ENCODE measurements at places on chromosomes 16 and 17. TPM values are rescaled to one million over a fixed set of nuclear protein-coding genes. Genes with fewer than 3 reads are reported as not detected.

DNA sequence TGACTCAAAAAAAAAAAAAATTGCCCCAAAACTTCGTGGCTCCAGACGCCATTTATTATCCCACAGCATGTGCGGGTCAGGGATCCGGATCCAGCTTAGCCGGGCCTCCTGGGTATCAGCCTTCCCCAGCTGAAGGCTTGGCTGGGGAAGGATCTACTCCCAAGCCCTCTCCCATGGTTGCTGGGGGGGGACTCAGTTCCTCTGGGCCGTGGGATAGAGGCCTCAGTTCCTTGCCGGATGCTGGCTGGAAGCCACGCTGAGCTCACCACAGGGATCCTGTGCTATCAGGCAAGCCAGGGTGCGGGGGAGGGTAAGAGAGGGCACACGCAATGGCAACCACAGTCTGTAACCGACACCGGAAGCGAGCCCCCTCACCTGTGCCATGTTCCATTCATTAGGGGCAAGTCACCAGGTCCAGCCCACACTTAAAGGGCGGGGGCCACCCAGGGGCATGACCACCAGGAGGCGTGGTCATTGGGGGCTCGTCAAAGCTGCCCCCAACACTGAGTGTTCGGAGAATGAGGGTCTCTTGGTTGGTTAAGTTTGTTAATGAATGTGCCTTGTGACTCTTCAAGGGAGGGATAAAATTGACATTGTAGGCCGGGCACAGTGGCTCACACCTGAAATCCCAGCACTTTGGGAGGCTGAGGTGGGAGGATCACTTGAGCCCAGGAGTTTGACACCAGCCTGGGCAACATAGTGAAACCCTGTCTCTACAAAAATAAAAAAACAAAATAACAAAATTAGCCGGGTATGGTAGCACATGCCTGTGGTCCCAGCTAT is 210.0 kb upstream of the GSE1 start:
- DNase-seq = no peak

DNA sequence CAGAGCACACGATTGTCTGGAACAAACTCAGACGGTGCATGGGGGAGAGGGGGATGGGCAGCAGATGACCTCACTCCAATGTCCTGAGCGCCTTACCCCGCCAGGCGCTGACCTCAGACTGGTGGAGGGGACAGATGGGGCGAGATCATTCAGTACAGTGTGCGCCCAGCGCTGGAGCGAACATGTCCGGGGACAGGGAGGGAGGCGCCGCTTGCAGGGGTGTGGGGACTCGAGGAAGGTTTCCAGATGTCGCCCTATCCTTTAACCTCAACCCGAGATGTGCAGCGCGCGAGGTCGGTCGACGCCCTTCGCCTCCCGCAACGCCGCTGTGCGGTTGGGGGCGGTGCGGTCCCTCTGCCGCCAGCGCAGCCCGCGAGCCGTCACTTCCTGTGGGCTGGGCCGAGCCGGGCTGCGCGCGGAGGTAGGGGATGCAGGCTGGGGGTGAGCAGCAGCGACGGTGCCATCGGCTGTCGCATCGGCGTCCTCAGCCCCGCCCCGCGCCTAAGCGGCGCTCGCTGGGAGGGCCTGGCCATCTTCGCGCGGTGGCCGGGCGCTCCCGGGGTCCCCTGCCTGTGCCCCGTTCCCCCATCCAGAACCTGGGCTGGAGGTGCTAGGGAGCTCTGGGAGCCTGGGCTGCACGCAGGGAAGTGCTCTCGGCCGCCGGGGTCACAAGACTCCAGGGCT is 5.3 kb upstream of the CDR2L start:
- peak; percentile 79 for DNase-seq

DNA sequence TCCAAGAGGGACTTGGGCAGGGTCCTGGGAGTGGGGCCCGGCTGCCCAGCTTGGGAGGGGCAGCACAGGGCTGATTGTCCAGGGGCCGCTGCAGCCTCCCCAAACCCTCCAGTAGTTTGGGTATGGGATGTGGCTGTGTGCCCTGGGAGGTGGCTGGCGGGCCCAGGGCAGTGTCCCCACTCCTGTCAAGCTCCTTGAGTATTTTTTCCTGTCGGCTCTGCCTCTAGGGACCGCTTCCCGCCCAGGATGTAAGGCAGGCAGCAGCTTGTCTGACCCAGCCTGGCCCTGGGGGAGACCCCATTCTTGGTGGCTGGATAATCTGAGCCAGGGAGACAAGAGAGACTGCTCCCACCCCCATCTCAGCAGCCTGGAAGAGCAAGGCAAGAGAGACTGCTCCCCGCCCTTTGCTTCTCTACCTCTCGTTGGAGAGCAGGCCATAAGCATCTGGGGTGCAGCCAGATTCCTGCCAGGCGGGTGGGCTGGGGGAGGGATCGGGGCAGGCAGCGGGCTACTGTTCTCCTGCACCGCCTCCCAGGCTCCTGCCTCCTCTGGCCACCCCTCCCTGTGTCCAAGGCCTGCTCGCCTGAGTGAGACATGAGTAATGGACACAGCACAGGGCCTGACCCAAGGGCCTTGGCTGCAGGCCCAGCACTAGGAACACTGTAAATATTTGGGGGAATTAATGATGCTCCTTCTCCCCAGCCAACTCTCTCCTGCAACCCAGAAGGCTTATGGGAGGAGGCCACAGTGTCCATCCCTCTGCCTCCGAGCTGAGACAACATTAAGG is 18.4 kb upstream of the ITGA3 start:
- peak; percentile 58 for DNase-seq

LRRC75A gene
- 52.6 TPM for total RNA-seq

- DNase-seq = no peak
Measured at GRCh38 chr17:80727409-80727755, 182.7 kb downstream of the RPTOR start.

GRCh38 chr17:76255801-76256429 is 9.2 kb upstream of the UBALD2 start:
- DNase-seq = peak; percentile 12

CA10 gene
- total RNA-seq = 0.64 TPM

DNA sequence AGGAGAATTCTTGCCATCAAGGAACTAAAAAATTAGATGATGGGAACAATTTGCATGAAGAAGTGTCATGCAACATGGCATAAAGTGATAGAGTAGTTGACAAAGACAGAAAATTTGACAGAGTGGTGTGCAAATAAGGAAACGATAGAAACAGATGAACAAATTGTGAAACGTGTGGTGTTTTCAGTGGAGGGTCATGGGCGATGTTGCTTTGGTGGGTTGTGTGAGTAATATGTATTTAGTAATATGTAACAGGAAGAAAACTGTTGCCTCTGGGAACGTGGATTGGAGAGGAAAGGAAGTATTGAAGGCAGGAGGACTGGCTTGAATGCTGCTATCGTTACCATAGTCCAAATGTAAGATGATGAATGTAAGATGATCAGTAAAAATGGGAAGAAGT is 3.6 kb downstream of the COX10 start:
- no peak for DNase-seq

- peak; percentile 69 for DNase-seq
Measured at GRCh38 chr17:65559804-65560627, 1.4 kb downstream of the AXIN2 start.

MYH13 gene
- not detected for total RNA-seq

EPX gene
- not detected for total RNA-seq

MT1M gene
- total RNA-seq = 23.3 TPM

- no peak for DNase-seq
Measured at GRCh38 chr17:59725691-59726090, 18.2 kb downstream of the VMP1 start.

GRCh38 chr16:2843526-2843925 is 13.4 kb downstream of the ZG16B start:
- no peak for DNase-seq

MYH10 gene
- total RNA-seq = 23.8 TPM

GRCh38 chr16:85329059-85329812 is 217.0 kb upstream of the CIBAR2 start:
- peak; percentile 66 for DNase-seq

GRCh38 chr17:79080761-79081290 is 6.2 kb downstream of the ENGASE start:
- no peak for DNase-seq

ASGR2 gene
- total RNA-seq = 0.96 TPM

RAB26 gene
- total RNA-seq = 3.8 TPM

- DNase-seq = no peak
Measured at GRCh38 chr16:17964196-17964595, 372.3 kb downstream of the NPIPA8 start.

DNA sequence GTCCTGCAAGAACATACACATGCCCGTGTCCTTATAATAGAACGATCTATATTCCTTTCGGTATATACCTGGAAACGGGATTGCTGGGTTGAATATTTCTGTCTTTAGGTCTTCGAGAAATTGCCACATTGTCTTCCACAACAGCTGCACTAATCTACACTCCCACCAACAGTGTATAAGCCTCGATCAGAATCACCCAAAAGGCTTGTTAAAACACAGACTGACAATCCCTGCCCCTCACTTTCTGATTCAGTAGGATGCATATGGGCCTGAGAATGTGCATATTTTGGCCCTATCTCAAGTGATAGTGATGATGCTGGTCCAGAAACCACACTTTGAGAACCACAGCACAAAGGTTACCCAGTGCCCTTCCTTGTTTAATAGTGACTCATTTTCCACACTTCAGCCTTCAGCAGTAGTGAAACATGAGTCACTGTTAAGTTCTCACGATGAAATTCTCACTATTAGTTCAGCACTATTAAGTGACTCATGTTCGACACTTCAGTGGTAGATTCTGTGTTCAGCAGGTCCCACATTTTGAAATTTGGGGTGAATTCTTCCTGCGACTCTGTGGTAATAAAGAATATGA is 215.6 kb downstream of the GRIN2A start:
- DNase-seq = no peak

ORMDL3 gene
- 62.0 TPM for total RNA-seq

GRCh38 chr16:4071686-4072561 is 44.3 kb downstream of the ADCY9 start:
- no peak for DNase-seq

DNA sequence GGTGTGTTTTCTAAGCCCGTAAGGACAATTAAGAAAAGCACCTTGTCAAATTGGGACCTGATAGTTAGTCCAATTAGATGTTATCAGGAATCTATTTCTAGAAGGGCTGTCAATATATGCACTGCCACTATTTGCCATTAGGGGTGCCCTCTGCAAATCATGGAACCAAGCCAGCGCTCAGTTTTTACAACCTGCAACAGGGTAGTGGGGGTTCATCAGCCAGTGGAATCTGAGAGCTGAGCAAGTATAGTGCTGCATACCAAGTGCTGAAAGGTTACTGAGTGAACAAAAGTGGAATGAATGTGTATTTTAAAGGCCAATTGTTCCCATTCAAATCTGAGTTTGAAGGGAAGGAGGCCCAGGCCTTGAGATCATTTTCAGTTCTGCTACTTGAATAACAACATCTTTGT is 10.4 kb downstream of the PRR11 start:
- no peak for DNase-seq

PHOSPHO1 gene
- total RNA-seq = not detected

SLC13A2 gene
- total RNA-seq = 17.1 TPM

DNA sequence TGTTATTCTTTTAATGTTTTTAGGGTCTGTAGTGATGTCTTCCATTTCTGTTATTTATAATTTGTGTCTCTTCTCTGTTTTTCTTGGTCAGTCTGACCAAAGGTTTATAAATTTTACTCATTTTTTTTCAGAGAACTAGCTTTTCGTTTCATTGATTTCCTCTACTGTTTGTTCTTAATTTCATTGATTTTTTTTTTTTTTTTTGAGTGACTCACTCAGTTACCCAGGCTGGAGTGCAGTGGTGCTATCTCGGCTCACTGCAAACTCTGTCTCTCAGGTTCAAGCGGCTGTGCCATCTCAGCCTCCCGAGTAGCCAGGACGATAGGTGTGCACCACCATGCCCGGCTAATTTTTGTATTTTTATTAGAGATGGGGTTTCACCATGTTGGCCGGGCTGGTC is 12.6 kb upstream of the UBTF start:
- no peak for DNase-seq

GTF3C1 gene
- total RNA-seq = 47.0 TPM

ABCC3 gene
- 211 TPM for total RNA-seq

- DNase-seq = peak; percentile 66
Measured at GRCh38 chr17:16378636-16379282, 2.1 kb upstream of the UBB start.

GRCh38 chr16:85428168-85428898 is 184.8 kb upstream of the GSE1 start:
- DNase-seq = peak; percentile 75

- DNase-seq = no peak
Measured at GRCh38 chr17:64096037-64096436, 33.9 kb downstream of the ERN1 start.

DNA sequence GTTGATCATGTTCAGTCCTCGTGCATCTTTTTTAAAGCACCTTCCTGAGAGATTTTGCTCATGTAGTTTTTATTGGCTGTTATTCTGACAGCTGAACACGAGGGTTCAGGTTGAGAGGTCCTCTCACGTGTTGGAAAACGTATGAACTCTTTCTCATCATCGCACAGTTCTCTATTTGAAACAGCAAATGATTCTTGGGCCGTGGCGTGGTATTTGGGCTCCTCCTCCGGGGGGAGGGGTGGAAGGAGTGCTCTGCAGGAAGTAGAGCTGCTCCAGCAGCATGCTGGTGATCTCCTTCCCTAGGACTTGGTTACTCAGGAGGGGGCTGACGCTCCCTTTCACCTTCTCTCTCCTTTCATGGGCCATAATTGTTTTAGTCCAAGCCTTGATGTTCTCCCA is 70.4 kb downstream of the KSR1 start:
- DNase-seq = peak; percentile 58

AOC2 gene
- total RNA-seq = 2.1 TPM

DNA sequence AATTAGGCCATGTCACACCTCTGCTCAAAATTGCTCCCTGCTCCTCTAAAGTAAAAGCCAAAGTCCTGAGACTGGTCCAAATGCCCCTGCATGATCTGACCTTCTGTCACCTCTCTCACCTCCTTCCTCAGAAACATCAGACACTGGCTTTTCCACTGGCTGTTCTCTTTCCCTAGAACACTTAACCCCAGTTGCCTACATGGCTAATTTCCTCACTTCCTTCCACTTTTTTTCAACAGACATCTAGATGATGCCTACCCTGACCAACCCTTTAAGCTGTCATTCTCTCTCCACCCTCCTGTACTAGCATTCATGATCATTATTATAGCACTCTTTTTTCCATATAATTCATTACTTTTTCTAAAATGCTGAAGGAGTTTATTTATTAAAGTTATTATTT is 31.0 kb downstream of the CCT6B start:
- DNase-seq = no peak

All from mucosa of descending colon (tissue), 3 donors.